ENCODE measurements at places on chromosomes 4 and X. TPM values are rescaled to one million over a fixed set of nuclear protein-coding genes. Genes with fewer than 3 reads are reported as not detected.
A peak's percentile ranks its signal among the peaks of the same experiment; 100 is the strongest.

- H3K27ac ChIP-seq = no peak overlapping the region
- H3K27me3 ChIP-seq = peaks cover 13% of the 10 kb centered on the region
- no peaks in the 10 kb centered on the region for H3K4me1 ChIP-seq
- H3K36me3 ChIP-seq = no peaks in the 10 kb centered on the region
Measured at GRCh38 chrX:20374450-20374849, 107.7 kb upstream of the RPS6KA3 start.

GRCh38 chr4:25569716-25570115, 85.9 kb upstream of the SLC34A2 start:
- H3K27ac ChIP-seq = no peak overlapping the region
- no peak overlapping the region for H3K4me3 ChIP-seq
- DNase-seq = no peak
- no peaks in the 10 kb centered on the region for H3K36me3 ChIP-seq

Gene NDST3
- not detected for total RNA-seq

Gene INTU
- total RNA-seq = 22.4 TPM

DNA sequence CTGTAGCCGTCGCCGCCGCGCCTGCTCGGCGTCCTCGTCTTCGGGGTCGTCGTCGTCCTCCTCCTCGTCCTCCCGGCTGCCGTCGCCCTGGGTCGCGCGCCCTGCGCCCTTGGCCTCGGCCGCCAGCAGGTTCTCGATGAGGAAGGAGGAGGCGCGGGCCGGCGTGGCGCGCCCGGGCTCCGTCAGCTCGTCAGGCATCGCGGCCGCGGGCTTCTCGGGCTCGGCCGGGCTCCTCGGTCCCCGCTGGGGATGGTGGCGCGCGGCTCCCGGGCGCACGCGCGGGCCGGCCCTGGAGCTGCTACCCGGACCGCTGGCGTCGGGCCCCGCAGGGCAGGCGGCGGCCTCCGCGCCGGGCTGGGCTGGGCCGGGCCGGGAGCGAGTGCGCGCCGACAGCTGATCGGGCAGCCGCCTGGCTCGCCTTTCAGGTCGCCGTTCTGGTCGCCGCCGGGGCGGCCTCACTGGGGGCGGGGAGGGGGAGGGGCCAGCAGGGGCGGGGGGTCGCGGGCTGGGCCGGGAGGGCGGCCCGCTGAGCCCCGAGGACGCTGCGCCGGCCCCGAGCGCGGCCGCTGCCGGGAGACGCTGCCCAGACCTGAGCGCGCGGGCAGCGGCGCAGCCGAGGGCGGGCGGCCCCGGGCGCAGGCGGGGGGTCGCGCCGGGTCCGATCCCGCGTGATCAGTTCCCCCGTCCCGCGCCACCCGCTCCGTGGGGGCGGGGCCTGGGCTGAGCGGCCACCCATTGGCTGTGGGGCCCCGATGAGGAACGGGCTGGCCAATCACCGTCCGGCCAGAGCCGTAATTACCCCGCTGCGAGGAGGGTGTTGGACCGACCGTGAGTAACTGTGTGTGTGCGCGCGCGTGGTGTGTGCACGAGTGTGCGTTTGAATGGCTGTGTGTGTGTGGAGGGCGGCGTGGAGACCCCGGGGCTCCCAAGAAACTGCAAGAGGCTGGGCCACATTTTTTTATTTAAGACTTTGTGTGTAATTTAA, at the start of gene HMX1:
Gene HMX1 (minus strand): TSS at position 423 of the 985 bp plus-strand sequence. CDS start 225 bp downstream, at position 198.
- no peak within 1 kb of the TSS for H3K27ac ChIP-seq
- H3K36me3 ChIP-seq = no peaks in the 10 kb centered on the region
- H3K4me1 ChIP-seq = no peaks in the 10 kb centered on the region
- H3K27me3 ChIP-seq = peaks cover 4% of the 10 kb centered on the region

DNA sequence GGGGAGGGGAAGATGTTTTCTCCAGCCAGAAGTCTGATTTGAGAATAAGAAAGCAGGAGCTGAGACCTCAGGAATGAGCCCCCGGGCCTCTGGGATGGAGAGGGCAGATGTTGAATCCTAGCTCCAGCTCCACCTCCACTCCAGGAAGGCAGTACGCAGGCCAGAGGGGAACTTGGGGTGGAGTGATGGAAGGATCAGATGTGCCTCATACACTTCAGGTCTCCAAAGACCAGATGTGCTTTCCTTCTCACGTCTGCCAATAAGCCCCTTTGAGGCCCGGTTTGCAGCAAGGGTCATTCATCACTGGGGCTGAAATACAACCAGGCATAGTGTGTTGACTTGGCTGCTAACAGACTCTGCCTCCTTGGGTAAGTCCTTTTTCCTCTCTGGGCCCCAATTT, 28.1 kb downstream of the STARD8 start:
- no peaks in the 10 kb centered on the region for H3K4me1 ChIP-seq
- no peak for DNase-seq
- H3K27ac ChIP-seq = no peak overlapping the region
- H3K36me3 ChIP-seq = no peaks in the 10 kb centered on the region
- H3K4me3 ChIP-seq = no peak overlapping the region

DNA sequence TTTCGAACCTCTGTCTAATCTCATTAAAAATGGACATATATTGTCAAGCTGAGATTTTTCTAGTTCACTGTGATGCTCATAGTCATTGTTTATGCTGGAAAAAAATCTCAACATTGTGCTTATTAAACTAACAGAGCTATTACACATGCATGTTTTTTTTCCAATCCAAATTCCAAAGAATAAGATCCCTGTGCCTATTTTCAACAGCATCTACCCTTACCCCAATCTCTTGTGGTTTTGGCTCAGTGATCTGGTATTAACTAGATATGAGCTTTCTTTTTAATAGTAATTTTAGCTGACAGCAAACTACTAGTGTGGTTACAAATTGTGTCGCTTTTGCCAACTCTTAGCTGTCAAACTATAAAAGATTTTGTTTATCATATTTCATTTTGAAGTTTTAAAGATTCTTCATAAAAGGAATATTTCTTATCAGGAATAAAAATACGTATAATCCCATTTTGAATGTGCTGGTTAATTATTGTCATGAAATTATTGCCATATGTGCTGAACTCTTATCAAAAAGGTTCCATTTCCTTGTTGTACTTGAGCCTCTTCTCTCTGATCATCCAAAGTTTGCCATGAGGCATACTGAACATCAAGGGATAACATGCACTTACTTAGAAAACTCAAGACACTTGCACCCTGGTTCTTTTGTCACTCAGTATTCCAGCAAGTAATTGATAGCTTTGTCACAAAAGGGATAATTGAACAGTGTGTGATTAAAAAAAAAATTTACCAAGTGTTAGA, 241.2 kb downstream of the ARHGAP24 start:
- DNase-seq = no peak
- H3K36me3 ChIP-seq = peaks cover 3% of the 10 kb centered on the region
- no peaks in the 10 kb centered on the region for H3K27me3 ChIP-seq

DNA sequence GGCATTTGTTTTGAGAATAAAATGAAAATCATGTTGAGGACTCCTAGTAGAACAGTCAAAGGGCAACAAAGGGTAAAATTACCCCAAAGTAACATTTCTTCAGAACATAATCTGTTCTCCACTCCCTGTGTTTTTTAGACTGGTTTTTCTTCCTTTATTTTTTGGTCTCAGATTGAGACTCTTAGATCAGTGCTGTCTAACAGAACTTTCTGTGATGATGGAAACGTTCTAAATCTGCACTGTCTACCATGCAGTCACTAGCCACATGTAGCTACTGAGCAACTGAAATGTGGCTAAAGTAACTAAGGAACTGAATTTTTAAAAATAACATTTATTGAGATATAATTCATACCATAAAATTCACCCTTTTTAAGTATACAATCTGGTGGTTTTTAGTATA, 19.8 kb downstream of the CASK start:
- H3K4me3 ChIP-seq = no peak overlapping the region
- no peak for DNase-seq
- H3K27me3 ChIP-seq = no peaks in the 10 kb centered on the region
- H3K4me1 ChIP-seq = no peaks in the 10 kb centered on the region

- no peaks in the 10 kb centered on the region for H3K36me3 ChIP-seq
- H3K4me3 ChIP-seq = no peak overlapping the region
- DNase-seq = no peak
- H3K27me3 ChIP-seq = no peaks in the 10 kb centered on the region
- H3K27ac ChIP-seq = no peak overlapping the region
Measured at GRCh38 chrX:133813971-133814370, 171.4 kb downstream of the GPC3 start.

Gene IL15
- total RNA-seq = 5.1 TPM

DNA sequence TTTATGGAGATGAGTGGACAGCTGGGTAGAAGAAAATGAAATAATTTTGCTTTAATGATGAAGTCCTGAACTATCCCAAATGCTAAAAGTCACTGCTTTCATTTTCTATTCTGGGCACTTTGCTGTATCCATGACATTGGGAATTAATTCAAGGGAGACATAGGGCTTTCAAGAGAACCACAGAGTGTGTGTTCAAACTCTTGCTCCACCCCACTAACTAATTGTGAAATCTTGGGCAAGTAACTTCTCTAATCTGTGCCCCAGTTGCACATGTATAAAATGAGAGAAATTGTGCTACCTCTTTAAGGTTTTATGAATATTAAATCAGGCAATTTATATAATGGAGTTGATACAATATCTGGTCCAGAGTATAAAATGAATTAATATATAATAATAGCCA, 1422.0 kb downstream of the ADGRL3 start:
- DNase-seq = no peak
- no peaks in the 10 kb centered on the region for H3K36me3 ChIP-seq
- no peaks in the 10 kb centered on the region for H3K27me3 ChIP-seq

DNA sequence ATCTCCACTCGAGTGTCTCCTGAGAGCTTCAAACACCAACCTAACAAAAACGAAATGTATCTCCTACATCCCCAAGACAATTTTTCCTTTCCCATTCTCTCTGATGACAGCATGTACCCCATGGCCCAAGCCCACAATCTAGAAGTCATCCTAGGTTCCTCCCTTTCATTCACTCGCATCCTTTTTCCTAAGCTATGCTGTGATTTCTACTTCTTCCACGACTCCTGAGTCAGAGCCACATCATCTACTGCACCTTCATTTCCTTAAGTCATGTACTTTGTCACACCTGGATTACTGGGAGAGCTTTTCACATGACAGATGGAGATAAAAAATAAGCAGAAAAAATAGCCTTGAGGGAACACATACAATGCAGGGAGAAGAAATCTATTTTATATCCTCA, 20.1 kb downstream of the C4orf36 start:
- H3K4me1 ChIP-seq = no peaks in the 10 kb centered on the region
- no peaks in the 10 kb centered on the region for H3K36me3 ChIP-seq

- no peak for DNase-seq
- H3K36me3 ChIP-seq = no peaks in the 10 kb centered on the region
- H3K4me3 ChIP-seq = no peak overlapping the region
- no peak overlapping the region for H3K27ac ChIP-seq
- H3K4me1 ChIP-seq = no peaks in the 10 kb centered on the region
Measured at GRCh38 chr4:100014616-100015015, 64.5 kb upstream of the H2AZ1 start.

Gene LCORL
- total RNA-seq = 34.1 TPM

Gene CLCN3
- 32.8 TPM for total RNA-seq

- no peaks in the 10 kb centered on the region for H3K27me3 ChIP-seq
- H3K36me3 ChIP-seq = no peaks in the 10 kb centered on the region
- no peak for DNase-seq
- H3K27ac ChIP-seq = peak overlapping the region; percentile 56
- H3K4me1 ChIP-seq = no peaks in the 10 kb centered on the region
- H3K4me3 ChIP-seq = no peak overlapping the region
Measured at GRCh38 chr4:26074712-26075430, 160.9 kb downstream of the SMIM20 start.

DNA sequence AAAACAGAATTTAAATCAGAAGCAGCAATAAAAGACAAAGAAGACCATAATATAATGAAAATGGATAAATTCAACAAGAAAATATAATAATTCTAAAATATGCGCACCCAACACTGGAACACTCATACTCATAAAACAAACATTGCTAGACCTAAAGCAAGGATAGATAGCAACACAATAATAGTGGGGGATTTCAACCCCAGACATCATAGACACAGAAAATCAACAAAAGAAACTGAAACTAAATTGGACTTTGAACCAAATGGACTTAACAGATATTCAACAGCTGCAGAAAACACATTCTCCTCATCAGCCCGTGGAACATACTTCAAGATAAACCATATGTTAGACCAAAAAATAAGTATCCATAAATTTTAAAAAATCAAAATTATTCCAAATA, 1552.6 kb downstream of the C4orf33 start:
- H3K27ac ChIP-seq = no peak overlapping the region
- no peaks in the 10 kb centered on the region for H3K36me3 ChIP-seq
- H3K4me3 ChIP-seq = no peak overlapping the region
- no peaks in the 10 kb centered on the region for H3K27me3 ChIP-seq
- no peak for DNase-seq

DNA sequence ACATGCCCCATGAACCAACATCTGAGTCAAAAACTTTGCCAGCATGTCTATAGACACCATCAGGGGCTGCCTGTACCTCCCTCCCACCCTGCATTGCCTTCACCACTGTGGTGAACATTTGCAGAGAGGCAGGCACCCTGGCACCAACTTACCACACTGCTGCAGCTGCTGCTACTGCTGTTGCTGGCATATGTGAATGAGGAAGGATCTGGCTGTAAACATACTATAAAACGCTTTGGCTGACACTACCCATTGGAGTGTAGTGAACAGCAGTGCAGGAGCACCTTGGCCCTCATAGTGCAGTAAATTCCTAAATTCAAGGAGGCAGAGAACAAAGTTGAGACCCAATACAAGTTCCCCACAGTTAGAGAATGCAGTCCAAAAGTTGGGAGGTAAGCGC, 90.6 kb upstream of the SPIN4 start:
- H3K27me3 ChIP-seq = no peaks in the 10 kb centered on the region
- no peak for DNase-seq
- H3K4me1 ChIP-seq = no peaks in the 10 kb centered on the region
- no peaks in the 10 kb centered on the region for H3K36me3 ChIP-seq

Gene PCDH19
- total RNA-seq = 1.8 TPM

Gene C1QTNF7
- 14.9 TPM for total RNA-seq

DNA sequence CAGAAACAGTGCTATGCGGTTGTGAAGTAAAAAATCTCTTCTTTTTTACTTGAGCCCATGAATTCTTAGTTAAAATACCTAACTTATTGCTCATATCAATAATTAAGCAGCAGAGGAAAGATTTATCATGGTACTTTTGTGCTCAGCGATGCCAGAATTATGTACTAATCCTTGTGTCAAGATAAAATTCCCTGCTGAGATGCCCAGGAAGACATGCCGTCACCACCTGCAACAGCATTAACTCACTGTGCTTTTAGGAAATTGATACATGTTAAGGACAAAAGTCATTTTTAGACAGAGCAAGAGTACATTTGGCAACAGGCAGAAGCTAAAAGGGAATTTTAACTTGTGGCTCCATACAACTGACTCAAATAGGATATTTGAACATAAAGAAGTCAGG, 138.9 kb downstream of the NPNT start:
- no peak overlapping the region for H3K4me3 ChIP-seq
- H3K27me3 ChIP-seq = no peaks in the 10 kb centered on the region
- no peak for DNase-seq
- no peaks in the 10 kb centered on the region for H3K36me3 ChIP-seq
- no peaks in the 10 kb centered on the region for H3K4me1 ChIP-seq
- H3K27ac ChIP-seq = no peak overlapping the region

Gene KLB
- 4.6 TPM for total RNA-seq

Gene IGSF1
- total RNA-seq = 15.1 TPM

Gene PARM1
- total RNA-seq = 18.0 TPM
